ENCODE measurements at places on chromosomes 3 and 15.

GRCh38 chr3:145489011-145489410 lies 672.0 kb downstream of the PLOD2 start:
- no peaks in the 10 kb centered on the region for H3K36me3 ChIP-seq
- H3K27ac ChIP-seq: no peak overlapping the region
- H3K27me3 ChIP-seq: no peaks in the 10 kb centered on the region
- no peak for DNase-seq
- H3K4me1 ChIP-seq: no peaks in the 10 kb centered on the region

GRCh38 chr3:14209581-14210289 lies 31.1 kb downstream of the LSM3 start:
- H3K27ac ChIP-seq: no peak overlapping the region
- no peaks in the 10 kb centered on the region for H3K36me3 ChIP-seq
- H3K27me3 ChIP-seq: no peaks in the 10 kb centered on the region
- peaks cover 6% of the 10 kb centered on the region for H3K4me1 ChIP-seq
- no peak for DNase-seq
- no peak overlapping the region for H3K4me3 ChIP-seq

DNA sequence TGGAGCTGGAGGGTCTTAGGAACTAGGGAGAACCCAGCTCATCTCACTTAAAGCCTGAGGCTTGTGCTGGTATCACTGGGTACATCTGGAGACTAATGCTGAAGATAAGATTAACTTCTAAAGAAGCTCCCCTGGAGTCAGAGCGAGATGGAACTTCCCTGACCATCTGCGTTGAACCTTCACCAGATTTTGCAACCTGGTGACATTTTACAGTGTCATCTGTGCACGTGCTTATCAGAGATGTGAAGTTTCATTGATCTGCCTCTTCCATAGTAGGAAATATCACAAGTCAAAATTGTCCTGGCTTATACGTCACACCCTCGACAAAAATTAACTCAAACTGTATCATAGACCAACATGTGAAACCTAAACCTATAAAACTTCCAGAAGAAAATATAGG lies 395.5 kb downstream of the SHQ1 start:
- H3K27ac ChIP-seq: no peak overlapping the region
- H3K4me1 ChIP-seq: no peaks in the 10 kb centered on the region
- DNase-seq: no peak
- H3K4me3 ChIP-seq: no peak overlapping the region
- no peaks in the 10 kb centered on the region for H3K36me3 ChIP-seq
- H3K27me3 ChIP-seq: peaks cover 3% of the 10 kb centered on the region

GRCh38 chr15:90838139-90838538 lies 30.2 kb upstream of the FURIN start:
- no peak for DNase-seq
- no peaks in the 10 kb centered on the region for H3K36me3 ChIP-seq
- H3K4me1 ChIP-seq: no peaks in the 10 kb centered on the region
- H3K4me3 ChIP-seq: no peak overlapping the region

DNA sequence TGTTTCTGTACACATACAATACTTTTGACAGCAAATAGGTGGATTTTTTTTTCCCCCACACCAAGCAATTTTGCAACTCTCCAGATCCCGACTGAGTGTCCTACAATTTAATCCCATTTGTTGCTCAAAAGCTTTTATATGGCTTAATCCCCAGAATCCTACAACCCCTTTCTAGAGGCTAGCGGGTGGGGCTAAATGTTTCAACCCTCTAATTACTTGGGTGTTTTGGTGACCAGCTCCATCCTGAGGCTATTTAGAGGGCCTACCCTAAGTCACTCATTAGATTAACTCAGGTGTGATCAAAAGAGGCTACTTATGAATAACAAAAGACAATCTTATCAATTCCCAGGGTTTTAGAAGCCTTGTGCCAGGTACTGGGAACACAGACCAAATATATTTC lies 21.0 kb upstream of the FBXL2 start:
- no peaks in the 10 kb centered on the region for H3K4me1 ChIP-seq
- H3K27me3 ChIP-seq: no peaks in the 10 kb centered on the region
- DNase-seq: no peak
- no peak overlapping the region for H3K4me3 ChIP-seq

DNA sequence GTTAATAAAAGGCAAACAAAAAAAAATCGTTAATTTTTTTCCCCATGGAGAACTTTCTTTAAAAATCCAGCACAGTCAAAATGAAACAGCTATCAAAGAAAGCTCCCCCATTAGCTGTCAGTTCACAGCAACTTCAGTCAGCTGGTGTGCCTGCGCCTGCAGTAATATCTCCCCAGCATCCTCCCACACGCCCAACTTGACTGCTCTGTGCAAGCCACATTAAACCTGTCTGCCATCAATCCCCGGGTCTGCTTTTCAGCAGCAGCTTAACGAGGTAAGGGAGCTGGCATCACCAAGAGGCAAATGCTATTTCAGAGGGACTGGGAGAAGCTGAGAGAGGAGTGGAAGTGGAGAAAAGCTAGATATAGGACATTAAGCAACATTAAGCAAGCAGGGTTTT lies 337.5 kb downstream of the GAP43 start:
- DNase-seq: peak; percentile 15
- H3K4me3 ChIP-seq: no peak overlapping the region
- no peak overlapping the region for H3K27ac ChIP-seq
- H3K4me1 ChIP-seq: no peaks in the 10 kb centered on the region
- H3K27me3 ChIP-seq: no peaks in the 10 kb centered on the region

GRCh38 chr3:73098873-73099272 lies 37.4 kb downstream of the EBLN2 start:
- H3K4me3 ChIP-seq: no peak overlapping the region
- no peaks in the 10 kb centered on the region for H3K36me3 ChIP-seq
- H3K4me1 ChIP-seq: peaks cover 7% of the 10 kb centered on the region
- peak overlapping the region; percentile 8 for H3K27ac ChIP-seq
- H3K27me3 ChIP-seq: no peaks in the 10 kb centered on the region

DNA sequence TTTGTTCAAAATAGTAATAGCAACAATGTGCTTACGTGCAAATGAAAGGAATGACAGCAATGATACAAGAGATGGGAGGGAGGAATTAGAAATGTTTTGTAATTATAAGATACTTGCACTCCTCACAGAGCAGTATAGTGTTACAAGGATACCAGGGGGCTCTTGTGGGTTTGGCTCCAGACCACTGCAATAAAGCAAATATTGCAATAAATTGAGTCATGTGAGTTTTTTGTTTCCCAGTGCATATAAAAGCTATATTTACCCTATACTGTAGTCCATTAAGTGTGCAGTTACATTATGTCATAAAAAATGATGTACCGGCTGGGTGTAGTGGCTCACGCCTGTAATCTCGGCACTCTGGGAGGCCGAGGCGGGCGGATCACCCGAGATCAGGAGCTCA lies 864.3 kb downstream of the NSUN3 start:
- no peak overlapping the region for H3K4me3 ChIP-seq
- peaks cover 4% of the 10 kb centered on the region for H3K4me1 ChIP-seq
- H3K36me3 ChIP-seq: no peaks in the 10 kb centered on the region
- no peak for DNase-seq
- no peaks in the 10 kb centered on the region for H3K27me3 ChIP-seq
- H3K27ac ChIP-seq: no peak overlapping the region

- H3K27me3 ChIP-seq: no peaks in the 10 kb centered on the region
- peaks cover 14% of the 10 kb centered on the region for H3K4me1 ChIP-seq
- H3K27ac ChIP-seq: no peak overlapping the region
Measured at GRCh38 chr3:62636235-62636826, 238.9 kb downstream of the CADPS start.

DNA sequence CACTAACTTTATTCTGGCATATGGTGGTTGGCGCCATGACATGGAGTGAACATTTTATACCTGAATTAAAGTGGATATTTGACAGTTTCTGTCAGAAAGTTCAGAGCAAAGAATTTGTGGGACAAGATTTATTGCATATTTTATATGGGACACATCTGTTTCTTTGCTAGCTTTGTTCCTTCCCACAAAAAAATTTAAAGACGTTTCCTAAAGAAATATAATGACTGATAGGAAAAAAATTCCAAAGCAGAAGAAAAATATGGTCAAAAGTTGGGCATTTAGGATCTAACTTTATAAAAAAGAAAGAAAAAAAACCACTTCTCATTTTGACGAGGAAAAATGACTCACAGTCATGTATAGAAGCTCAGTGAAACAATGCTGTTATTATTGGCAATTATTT lies 101.6 kb downstream of the GREM1 start:
- DNase-seq: no peak
- no peaks in the 10 kb centered on the region for H3K36me3 ChIP-seq
- H3K27me3 ChIP-seq: no peaks in the 10 kb centered on the region
- no peaks in the 10 kb centered on the region for H3K4me1 ChIP-seq

DNA sequence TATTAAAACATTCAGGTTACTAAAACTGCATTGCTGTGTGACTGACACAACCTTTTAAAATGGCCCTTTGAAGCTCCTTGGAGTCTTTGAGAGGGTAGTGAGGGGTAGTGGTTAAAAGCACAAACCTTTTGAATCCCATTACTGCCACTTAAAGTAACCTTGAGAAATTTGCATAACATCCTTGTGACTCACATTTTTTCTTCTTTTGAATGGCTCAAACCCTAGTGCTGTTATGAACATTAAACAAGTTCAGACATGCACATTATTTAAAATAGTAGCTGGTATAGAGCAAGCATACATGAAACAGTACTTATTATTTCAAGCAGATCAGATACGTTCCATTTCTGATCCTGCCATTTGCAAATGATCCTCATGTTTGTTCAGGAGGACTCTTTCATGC lies 3.7 kb upstream of the CLDN1 start:
- no peaks in the 10 kb centered on the region for H3K4me1 ChIP-seq
- H3K27ac ChIP-seq: no peak overlapping the region

DNA sequence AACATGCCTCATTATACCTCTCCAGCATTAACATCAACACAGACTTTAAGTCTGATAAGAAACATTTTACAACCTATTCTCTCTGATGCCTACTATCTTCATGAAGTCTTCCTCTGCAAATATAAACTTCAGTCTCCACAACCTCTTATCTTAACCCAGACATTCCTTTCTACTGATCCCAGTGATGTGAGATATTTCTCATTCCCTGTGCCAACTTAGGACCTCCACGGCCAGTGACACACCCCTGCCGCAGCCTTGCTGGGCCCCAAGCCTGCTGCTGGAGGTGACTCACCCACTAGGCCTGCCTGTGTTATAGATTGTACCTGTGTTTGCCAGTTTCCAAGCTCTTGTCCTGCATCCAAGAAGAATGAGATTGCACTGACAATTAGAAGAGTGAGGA lies 734.5 kb upstream of the CADM2 start:
- H3K27me3 ChIP-seq: no peaks in the 10 kb centered on the region
- no peaks in the 10 kb centered on the region for H3K36me3 ChIP-seq
- H3K27ac ChIP-seq: no peak overlapping the region
- H3K4me1 ChIP-seq: no peaks in the 10 kb centered on the region
- no peak for DNase-seq

GRCh38 chr3:64612082-64612860 lies 75.5 kb downstream of the ADAMTS9 start:
- H3K4me1 ChIP-seq: peaks cover 38% of the 10 kb centered on the region
- peak overlapping the region; percentile 99 for H3K27ac ChIP-seq
- H3K36me3 ChIP-seq: peaks cover 20% of the 10 kb centered on the region
- H3K4me3 ChIP-seq: no peak overlapping the region

DNA sequence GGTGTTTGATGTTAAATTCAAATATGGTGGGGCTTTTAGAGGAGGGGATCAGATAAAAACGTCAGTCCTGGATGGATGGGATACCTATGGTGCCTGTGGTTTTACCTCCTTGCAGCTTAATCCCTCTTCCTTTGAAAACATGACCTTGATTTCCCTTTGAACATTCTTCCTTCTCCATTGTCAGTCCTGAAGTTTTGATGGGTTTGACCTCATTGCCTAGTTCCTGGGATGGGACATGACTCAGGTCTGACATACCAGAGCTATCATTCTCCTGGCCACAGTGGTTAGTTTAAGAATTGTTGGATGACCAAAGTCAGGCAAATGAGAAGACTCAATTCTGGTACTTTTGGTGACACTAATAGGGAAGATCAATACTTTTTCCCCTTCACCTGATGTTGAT lies 87.2 kb downstream of the PRICKLE2 start:
- no peak for DNase-seq
- no peaks in the 10 kb centered on the region for H3K27me3 ChIP-seq
- H3K4me3 ChIP-seq: no peak overlapping the region
- H3K36me3 ChIP-seq: no peaks in the 10 kb centered on the region

- peak within 1 kb of the TSS; percentile 98 for H3K27ac ChIP-seq
- no peaks in the 10 kb centered on the region for H3K27me3 ChIP-seq
- peaks cover 13% of the 10 kb centered on the region for H3K4me1 ChIP-seq
Measured at GRCh38 chr3:47164007-47164881, at the start of gene SETD2. SETD2 (minus strand) TSS chr3:47164113; CDS start chr3:47163924, 189 bp downstream.

- peaks cover 7% of the 10 kb centered on the region for H3K4me1 ChIP-seq
- H3K27ac ChIP-seq: peak overlapping the region; percentile 95
Measured at GRCh38 chr3:179324270-179324754, 1.5 kb downstream of the ZNF639 start.

DNA sequence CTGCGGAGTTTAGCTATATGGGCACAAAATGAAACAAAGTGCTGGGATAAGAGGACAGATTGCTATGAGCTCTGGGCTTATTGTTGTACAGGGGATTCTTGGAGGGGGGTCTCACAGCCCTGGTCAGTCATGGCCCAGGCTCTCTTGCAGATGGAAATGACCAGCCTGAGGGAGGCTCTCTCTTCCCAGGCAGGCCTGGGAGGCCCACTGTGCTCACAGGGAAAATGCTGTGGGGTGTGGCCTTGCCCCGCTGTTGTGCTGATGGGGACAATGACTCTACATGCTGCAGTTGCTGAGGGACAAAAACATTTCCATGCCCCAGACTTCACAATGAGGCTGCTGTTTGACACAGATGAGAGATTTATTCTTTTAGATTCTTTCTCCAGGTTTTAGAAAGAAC lies 202.2 kb downstream of the KLF13 start:
- H3K4me1 ChIP-seq: no peaks in the 10 kb centered on the region
- no peak overlapping the region for H3K4me3 ChIP-seq
- H3K27me3 ChIP-seq: no peaks in the 10 kb centered on the region
- H3K27ac ChIP-seq: no peak overlapping the region
- no peaks in the 10 kb centered on the region for H3K36me3 ChIP-seq

GRCh38 chr15:58962136-58962535 lies 25.3 kb upstream of the RNF111 start:
- H3K4me3 ChIP-seq: no peak overlapping the region
- H3K36me3 ChIP-seq: no peaks in the 10 kb centered on the region
- no peaks in the 10 kb centered on the region for H3K27me3 ChIP-seq
- DNase-seq: no peak
- no peaks in the 10 kb centered on the region for H3K4me1 ChIP-seq

DNA sequence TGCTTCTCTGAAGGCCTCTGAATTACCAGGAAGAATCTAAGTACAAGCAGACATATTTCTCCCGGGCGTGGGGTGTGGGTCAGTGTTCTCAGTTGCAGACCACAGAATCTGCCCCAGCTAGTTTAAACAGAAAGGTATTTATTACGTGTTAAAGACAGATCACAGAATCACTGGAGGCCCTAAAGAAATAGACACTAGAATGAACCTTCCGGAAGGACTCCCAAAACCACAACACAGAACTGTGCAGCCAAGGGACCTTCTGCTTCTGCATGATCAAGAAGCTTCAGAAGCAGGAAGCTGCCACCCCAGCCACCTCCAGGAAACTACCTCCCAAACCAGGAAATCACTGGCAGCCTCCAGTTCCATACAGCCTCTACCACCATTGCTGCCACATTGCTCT lies 32.7 kb upstream of the ZFAND6 start:
- no peaks in the 10 kb centered on the region for H3K27me3 ChIP-seq
- no peak overlapping the region for H3K27ac ChIP-seq
- H3K4me3 ChIP-seq: no peak overlapping the region

All from cardiac muscle cell (in vitro differentiated cells and primary cell).